ENCODE measurements at places on chromosomes 16 and 17. TPM values are rescaled to one million over a fixed set of nuclear protein-coding genes. Genes with fewer than 3 reads are reported as not detected.

DNA sequence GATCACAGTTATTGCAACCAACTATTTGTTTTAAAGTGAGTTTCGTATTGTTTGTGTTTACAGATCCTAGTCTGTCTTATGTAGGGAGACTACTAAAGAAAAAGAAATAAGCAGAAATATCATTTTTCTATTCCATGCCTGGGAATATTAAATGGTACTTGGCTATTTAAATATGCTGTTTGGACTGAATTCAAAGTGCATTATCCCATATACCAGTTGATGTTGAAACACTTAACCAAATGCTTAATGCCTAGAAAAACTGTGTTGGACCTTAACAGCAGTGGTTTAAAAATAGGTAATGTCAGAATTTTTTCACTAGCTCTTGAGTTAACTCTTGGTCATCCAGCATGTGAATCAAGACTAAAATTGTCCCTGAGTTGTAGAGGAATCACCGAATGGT lies 37.5 kb upstream of the TOM1L1 start:
- no peak for DNase-seq

Gene NTN1
- 0.81 TPM for total RNA-seq

DNA sequence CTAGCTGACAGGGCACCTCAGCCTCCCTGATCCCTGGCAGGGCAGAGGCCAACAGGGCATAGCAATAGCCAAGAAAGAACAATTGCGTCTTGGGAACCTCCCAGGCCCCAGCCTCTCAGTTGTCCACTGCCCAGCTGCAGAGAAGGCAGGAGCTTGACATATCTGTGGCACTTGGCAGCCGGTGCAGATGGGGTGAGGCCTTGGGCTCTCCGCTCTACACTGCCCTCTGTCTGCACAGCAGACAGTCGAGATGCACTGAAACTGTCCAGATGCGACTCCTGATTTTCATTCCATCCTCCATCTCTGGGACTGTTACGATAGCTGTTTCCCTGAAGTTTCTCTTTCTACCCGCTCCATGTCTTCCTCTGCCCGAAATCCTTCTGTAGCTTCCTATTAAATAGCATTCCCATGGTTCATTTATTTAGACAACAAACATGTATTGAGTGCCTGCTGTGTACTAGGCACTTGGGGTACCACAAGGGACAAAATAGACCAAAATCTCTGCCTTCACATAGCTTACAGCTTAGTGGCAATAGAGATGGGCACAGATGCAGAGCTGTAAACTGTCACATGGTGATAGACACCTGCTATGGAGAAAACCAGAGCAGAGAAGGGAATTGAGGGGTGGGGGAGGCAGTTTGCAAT lies 3.3 kb downstream of the POLR3E start:
- peak; percentile 60 for DNase-seq

GRCh38 chr16:23026784-23027362 lies 122.4 kb downstream of the USP31 start:
- DNase-seq: peak; percentile 16

DNA sequence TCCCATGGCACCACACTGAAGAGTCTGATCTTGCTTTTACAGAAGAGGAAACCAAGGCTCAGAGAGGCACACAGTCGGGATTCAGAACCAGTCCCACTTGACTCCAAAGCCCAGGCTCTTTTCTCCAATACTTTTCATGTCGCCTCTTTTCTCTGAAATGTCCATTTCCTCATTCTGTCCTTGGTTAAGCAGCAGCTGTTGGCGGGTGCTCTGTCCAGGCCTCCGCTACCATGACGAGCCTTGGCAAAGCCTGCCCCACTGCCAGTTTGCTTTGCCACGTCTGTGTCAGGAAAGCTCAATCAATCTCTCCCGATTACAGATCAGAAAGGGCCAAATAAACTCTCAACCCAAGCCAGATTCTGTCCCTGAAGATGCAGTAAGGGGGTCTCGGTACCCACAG lies 9.1 kb upstream of the CEP295NL start:
- no peak for DNase-seq

DNA sequence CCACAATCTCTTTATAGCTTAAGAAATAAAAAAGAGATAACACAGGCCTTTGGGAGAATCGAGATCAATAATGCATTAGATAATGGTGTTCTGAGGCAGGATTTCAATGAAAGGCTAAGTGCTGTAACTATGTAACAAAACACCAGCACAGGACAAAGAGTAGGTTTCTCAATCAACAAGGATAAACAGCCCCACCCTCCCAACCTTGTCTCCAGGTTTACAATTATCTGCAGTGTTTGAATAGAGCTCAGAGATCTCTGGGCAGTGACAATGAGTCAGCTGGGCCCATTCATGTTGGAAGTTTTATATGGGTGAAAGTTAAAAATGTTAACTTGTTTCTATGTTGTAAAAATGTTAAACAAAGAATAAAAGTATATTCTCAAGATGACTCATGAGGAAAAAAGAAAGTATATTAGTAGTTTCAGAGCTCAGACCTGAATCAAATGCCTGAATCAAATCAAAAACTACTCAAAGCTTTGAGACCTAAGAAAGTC lies 17.0 kb upstream of the KRT20 start:
- peak; percentile 37 for DNase-seq

- DNase-seq: peak; percentile 63
These were observed 17.1 kb downstream of the TRAF4 start for GRCh38 chr17:28760601-28761562.

- peak; percentile 58 for DNase-seq
These were observed 3.5 kb downstream of the CDH13 start for GRCh38 chr16:82630219-82630618.

Gene C17orf50
- not detected for total RNA-seq

Gene TAT
- total RNA-seq: not detected

Gene ARMC7
- 3.4 TPM for total RNA-seq

- DNase-seq: no peak
These were observed 25.8 kb downstream of the LITAF start for GRCh38 chr16:11560701-11561453.

Gene TIGD7
- 1.9 TPM for total RNA-seq

Gene PTX4
- total RNA-seq: not detected

Gene GP1BA
- not detected for total RNA-seq

Gene CYB5D1
- 11.2 TPM for total RNA-seq

Gene OR1A1
- total RNA-seq: not detected

Gene RHBDL1
- 1.6 TPM for total RNA-seq

Gene KCNJ2
- 1.4 TPM for total RNA-seq

DNA sequence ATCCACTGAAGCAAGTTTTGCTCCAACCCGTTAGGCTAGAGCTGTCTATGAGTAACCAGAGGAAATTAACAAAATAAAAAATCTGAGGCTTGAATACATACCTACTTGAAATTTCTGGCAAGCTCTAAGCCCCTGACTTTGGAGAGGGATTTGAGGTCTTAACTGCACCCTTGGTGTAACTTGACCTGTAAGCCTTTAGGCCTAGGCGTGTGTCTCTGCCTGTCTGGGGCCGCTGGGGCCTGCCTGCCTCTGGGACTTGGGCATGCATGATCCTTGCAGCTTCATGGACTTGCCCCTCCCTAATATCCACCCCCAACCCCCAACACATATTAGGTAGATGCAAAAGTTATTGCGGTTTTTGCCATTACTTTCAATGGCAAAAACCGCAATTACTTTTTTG lies 3.7 kb upstream of the CDC42EP4 start:
- no peak for DNase-seq

Gene ASPHD1
- total RNA-seq: 1.5 TPM

GRCh38 chr17:39139161-39139511 lies 12.3 kb downstream of the PLXDC1 start:
- DNase-seq: peak; percentile 72

GRCh38 chr16:735982-736453 lies 4.8 kb downstream of the CIAO3 start:
- DNase-seq: no peak

DNA sequence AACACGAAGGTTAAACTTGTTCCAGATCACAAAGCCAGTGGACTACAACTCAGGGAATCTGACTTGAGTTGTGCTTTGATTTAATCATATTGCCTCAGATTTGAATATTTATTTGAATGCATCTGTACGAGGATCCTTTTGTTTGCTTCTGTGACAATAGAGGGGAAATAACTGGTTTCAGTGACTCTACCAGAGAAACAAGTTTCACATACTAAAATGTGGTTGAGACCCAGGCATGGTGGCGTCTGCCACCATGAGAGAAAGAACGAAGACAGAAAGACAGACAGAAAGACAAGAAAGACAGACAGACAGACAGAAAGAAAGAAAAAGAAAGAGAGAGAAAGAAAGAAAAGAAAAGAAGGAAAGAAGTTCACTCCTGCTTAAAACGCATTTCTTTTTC lies 24.0 kb downstream of the YWHAE start:
- DNase-seq: no peak

DNA sequence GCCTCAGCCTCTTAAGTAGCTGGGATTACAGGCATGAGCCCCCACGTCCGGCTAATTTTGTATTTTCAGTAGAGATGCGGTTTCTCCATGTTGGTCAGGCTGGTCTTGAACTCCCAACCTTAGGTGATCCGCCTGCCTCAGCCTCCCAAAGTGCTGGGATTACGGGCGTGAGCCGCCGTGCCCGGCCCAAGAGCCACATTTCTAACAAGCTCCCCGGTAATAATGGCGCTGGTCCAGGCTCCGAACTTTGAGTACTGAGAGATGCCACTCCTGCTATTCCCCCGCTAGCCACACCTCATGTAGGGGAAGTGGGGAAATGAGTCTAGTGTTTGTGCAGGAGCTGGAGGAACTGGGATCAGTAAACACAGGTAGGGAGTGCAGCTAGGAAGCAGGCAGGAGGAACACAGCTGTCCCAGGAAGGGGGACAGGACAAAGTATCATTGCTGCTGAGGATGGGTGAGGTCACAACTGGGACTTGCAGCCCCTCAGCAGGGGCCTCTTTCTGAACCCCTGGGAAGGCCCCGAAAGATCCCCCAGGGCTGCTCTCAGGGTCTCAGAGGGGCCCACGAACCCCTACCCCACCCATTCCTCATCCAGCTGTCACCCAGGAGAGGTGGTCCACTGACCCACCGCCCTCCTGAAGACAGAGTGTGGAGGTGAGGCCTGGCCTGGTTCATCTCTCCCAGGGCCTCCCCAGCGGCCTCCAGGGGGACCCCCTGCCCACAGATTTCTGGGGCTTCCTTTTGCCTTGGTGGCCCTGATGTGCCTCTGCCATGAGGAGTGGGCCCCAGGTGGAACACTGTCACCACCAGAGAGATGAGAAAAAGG lies 3.7 kb upstream of the KREMEN2 start:
- no peak for DNase-seq
